ENCODE measurements at places on chromosomes 4 and X.

GRCh38 chrX:71111141-71111843 is at the start of gene IL2RG:
Gene IL2RG, minus strand, starts transcription at chrX:71111577. Its CDS starts 38 bp downstream, at chrX:71111539.
- peak; percentile 50 for DNase-seq

DNA sequence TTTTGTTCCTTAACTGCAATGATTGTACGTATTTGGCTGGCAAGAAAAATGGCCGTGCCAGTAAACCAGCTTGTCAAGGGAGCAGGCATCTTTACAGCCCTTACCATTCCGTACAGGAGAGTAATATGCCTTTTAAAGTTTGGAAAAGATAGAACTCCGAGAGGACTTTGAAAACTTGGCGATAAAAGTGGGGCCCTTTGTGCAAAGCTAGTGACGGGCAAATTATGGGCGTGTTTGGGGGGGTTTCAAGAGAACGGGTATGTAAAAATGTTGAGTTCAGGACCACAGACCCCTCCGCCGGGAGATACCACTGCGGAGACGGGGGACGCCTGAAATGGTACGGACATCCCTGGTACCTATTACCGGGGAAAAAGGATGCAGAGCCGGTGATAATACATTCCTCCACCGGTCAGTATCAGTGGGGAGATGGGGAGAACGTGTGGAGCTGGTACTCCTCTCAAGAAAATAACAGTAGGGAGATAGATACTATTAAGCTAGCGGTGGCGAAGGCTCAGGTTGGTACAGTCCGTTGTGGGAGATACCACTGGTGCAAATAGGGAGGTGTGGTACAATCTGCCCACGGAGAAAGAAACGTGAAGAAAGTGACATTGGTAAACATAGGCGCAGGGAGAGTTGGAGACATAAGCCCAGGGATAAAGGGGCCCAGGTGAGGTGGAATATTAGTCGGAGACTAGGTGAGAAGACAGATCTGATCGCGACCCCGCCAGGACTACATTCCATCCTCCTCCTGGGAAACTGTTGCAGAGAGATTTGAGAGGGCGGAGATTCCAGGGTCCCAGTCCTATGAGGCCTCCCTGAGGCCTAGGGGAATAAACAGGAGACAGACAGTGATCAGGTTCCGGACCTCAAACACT is 14.5 kb downstream of the SPACA5 start:
- peak; percentile 39 for DNase-seq

DNA sequence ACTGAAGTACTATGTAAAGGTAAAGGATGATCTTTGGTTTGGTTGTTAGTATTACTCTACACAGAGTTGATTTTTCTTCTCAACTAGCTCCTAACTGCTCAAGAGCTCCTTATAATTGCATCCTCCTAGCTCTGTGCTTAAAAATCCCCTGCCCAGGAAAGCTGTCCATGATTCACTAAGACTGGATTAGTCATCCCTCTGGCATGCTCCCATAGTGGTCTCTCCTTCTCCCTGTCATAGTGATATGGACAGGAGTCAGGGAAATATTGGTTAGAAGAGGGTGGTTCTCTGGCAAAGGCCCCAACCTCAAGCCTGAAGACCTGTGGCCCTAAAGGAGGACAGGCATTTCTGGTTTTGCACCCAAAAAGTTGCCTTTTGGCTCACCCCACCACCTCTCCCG is 242.3 kb upstream of the KCNIP4 start:
- no peak for DNase-seq

DNA sequence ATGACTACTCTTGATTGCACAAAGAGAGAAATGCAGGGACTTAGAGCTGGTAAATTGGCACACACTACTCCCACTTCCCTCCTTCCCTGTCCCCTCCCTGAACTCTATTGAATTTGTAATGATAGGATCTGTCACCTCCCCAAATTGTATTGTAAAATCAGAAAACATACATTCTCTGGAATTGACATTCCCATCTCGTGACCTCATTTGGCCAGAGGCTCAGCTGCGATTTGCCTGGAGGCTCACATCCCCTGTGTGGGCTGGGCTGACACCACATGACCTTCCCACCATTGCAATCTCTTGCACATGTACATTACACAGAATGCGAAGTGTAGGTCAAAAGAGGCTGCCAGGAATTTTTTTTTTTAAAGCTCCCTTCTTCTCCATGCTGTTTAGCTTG is 172.1 kb downstream of the MID1IP1 start:
- DNase-seq = no peak

DNA sequence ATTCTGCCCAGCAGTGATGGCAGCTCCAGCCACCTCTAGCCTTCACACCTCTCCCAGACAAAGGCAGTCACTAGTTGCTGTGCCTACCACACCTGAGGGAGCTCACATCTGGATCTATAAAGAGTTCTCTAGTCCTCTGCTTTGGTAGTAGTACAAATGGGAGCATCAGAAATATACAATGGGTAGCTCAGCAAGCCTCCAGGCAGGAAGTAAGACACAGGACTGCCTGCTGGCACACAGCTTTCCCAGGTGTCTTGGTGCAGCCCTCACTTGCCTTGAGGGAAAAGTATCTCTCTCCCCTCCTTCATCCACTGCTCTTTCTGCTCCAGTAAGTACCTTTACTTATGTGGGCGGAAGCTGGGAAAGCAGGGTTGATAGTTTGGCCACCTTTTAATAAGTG is 212.9 kb upstream of the SLC7A11 start:
- no peak for DNase-seq

GRCh38 chr4:47084111-47084510 is 52.7 kb downstream of the GABRB1 start:
- no peak for DNase-seq

- DNase-seq = no peak
Observed at GRCh38 chr4:29558789-29559188, 1161.4 kb upstream of the PCDH7 start.

DNA sequence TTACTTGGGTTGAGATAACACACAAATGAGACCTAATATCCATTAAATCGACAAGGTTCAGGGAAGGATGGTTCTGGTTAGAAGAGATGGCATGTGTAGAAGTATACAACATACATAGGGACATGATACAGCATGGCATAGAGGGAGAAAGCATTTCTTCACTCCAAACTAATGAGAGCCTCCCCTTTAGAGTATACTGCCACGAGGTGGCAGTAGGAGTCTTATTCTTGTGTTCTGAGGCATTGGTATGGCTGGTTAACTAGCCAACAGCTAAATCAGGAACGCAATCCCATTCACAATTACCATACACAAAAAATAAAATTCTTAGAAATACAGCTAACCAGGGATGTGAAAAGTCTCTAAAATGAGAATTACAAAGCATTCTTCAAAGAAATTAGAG is 29.1 kb upstream of the TRO start:
- DNase-seq = peak; percentile 1

DNA sequence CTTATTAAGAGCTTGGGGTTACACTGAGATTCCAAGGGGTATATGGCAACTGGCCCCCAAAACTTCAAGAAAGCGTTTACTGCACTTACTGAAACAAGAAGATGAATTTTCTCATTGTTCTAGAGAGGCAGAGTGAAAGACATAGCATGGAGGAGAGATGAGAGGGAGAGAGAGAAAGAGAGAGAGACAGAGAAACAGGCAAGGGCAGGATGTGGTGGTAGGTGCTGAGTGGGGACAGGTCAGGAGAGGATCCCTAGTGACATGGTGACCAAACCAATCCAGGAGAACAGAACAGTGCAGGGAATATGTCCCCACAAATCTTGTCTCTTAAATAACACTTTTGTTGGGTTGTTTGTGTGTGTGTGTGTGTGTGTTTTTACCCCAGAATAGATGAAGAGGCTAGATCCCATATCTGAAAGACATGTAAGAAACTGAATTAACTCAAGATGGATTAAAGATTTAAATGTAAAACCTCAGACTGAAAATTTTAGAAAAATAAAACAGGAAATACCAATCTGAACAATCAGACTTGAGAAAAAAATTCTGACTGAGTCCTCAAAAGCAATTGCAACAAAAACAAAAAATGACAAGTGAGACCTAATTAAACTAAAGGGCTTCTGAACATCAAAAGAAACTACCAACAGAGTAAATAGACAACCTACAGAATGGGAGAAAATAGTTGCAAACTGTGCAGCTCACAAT is 202.2 kb downstream of the QDPR start:
- no peak for DNase-seq

DNA sequence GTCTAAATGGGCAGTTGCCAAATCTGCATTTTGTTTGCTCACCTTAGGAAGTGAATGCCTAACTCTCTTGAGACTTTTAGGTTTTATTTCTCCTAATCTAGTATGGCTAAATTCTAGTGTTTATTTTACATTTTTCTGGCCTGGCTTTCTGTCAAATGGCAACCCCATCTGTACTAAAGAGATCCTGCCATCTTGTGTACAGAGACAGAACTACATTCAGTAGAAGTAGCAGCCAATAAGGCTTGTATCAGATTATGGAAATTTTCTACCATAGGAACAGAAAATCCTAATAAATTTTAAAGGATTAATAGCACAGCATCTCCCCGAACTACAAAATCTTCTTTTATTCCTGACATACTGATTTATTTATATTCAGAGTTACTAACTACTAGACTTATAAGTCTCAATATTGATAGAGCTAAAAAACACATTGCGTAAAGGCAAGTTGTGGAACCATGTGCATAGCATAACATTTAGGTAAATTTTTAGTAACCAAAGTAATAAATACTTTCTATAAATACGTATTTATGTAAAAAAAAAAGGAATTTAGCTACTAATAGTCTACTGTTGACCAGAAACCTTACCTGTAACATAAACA is 45.5 kb downstream of the TMEM144 start:
- no peak for DNase-seq

- DNase-seq = no peak
Observed at GRCh38 chrX:102712981-102713625, 855 bp downstream of the GPRASP2 start.

- DNase-seq = no peak
Observed at GRCh38 chr4:143346206-143346605, 9.5 kb downstream of the GAB1 start.
